ENCODE measurements at places on chromosomes 12 and 14.

- no peak for DNase-seq
Measured at GRCh38 chr12:48160807-48161206, 3.5 kb upstream of the ASB8 start.

- DNase-seq: no peak
Measured at GRCh38 chr14:90698379-90698869, 117.8 kb downstream of the TTC7B start.

GRCh38 chr14:105737504-105738246 lies 211.3 kb downstream of the TMEM121 start:
- DNase-seq: no peak

GRCh38 chr12:116336542-116337065 lies 59.1 kb upstream of the MED13L start:
- peak; percentile 32 for DNase-seq

DNA sequence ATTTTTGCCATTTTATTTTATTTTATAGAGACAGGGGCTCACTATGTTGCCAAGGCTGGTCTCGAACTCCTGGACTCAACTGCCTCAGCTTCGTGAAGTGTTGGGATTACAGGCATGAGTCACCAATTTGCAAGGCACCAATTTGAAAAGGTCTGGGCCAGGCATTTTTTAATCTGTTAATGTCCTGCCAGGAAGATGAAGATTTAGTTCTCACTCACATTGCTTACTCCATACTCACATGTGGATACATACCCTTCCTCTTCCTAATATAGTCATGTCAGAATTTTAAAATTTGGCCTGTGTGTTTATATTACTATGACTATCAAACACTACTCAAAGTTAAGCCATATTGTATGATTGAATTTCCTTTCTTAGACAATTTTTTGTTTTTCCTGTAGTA lies 15.3 kb upstream of the EML1 start:
- DNase-seq: no peak

DNA sequence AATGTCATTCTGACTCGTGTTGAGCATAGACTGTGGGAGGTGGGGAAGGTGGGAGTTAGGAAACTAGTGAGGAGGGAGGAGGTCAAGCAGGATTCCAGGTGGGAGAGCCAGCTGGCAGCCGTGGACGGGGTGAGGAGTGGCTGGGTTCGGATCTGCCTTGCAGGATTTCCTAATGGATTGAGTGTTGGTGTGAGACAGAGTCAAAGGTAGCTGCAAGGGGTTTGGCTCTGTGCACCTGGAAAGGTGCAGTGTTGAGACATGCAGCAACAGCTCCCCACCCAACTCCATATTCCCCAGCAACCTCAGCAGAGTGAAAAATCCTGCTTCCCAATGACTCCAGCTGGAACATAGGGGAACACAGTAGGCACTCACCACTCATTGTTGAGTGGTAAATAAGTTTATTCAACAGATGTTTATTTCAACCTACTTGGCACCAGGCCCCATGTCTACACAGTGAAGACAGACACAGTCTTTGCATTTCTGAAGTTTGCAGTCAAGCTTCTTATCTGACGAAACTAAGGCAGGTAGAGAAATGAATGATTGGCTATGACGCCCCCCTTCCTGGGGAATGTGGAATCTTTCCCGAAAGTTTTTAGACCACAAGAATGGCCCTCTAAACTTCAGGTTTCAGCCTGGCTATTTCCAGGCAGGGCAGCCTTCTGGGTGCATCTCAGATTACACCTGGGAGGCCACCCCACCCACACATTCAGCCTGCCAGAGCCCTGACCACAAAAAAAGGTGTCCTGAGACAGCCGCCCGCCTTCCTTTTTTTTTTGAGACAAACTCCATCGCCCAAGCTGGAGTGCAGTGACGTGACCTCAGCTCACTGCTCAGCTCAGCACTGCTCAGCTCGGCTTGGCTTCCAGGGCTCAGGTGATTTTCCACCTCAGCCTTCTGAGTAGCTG lies 37.9 kb upstream of the PLEKHG6 start:
- no peak for DNase-seq

GRCh38 chr12:123069436-123070266 lies 81.2 kb downstream of the PITPNM2 start:
- DNase-seq: no peak

- DNase-seq: no peak
Measured at GRCh38 chr14:68473794-68474193, 319.1 kb downstream of the ZFP36L1 start.

DNA sequence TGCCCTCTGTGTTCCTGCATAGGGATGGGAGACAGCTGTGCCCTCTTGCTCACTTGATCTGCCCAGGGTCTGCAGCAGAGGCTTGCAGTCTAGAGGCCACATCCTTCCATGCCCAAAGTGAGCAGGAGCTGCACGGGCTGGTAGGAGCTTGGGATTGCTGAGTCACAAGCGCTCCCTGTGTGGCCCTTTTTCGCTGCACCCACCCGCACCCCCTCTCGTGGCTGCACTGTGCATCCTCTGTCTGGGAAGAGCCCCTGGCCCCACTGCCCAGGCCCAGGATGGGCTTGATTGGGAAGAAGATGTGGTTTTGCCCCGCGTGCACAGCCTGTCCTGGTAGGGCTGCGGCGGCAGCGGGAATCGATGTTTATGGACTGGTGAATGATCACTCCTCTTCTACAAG lies 192.4 kb downstream of the TSPAN9 start:
- DNase-seq: no peak

DNA sequence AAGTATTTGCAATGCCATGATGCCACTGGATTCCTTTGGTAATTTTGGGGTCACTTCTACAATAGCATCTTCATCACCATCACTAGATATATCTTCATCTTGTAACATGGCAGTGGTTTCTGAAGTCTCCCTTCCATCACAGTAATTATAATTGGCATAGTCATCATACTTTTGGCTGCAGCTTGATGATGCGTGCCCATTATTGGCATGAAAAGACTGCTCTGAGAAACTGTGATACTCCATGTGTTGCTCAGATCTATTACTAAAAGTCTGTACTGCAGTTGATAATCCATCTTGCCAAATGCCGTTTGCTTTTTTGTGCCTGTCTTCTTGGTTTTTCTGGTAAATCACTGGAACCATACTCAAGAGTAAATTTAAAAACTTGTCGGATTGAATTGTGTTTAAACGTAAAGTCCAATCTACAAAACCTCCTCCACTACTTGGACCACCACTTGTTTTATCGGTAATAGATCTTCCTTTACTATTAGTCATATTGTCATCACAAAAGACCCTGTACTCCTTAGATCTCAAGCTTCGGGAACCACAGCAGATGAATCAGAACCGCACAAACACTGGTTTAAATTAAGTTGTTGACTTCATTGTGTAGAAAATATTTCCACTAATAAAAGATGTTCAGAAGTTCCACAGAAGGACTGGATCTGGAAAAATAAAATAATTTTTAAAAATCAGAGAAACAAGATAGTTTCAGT lies 29.9 kb downstream of the SLC41A2 start:
- DNase-seq: no peak

- DNase-seq: no peak
Measured at GRCh38 chr12:89346741-89347324, 5.5 kb downstream of the DUSP6 start.

DNA sequence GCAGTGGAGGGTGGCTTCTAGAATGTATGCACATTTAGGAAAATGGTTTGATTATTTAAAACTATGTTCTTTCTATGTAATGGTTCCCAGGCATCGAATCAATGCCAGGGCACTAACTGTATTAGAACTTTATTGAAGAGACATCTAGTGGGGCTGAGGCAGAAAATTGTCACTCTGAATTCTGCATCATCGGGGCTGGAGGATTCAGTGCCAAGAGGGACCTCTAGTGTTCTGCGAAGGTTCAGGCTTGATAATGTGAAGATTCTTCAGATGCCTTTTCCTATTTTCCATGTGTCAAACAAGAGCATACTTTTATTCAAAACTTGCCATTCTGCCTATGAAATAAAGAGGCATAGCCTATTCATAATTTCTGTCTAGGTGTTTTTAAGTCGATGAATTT lies 146.3 kb downstream of the CAND1 start:
- DNase-seq: peak; percentile 56

DNA sequence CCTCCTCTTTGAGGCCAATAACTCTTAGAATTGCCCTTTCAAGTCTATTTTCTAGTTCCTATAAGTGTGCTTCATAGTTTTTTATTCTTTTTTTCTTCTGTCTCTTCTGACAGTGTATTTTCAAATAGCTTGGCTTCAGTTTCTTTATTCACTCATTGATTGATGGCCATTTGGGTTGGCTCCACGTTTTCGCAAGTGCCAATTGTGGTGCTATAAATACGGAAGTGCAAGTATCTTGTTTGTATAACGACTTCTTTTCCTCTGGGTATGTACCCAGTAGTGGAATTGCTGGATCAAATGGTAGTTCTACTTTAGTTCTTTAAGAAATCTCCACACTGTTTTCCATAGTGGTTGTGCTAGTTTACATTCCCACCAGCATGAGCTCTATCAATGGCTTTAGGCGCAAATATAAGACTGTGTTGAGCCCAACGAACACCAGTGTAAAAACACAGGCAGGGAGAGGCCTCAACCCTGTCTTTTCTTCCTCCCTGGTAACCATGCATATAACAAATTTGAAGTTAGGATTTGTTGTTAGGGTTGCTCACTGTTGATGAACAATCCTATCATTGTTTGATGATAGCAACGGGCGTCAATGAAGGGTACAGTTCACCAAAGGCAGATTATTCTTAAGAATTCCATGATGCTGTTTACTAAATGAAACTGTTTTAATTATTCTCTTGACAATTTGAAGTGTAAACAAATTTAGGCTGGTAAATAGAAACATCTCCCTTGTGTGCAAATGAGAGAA lies 13.3 kb upstream of the LMNTD1 start:
- DNase-seq: no peak

DNA sequence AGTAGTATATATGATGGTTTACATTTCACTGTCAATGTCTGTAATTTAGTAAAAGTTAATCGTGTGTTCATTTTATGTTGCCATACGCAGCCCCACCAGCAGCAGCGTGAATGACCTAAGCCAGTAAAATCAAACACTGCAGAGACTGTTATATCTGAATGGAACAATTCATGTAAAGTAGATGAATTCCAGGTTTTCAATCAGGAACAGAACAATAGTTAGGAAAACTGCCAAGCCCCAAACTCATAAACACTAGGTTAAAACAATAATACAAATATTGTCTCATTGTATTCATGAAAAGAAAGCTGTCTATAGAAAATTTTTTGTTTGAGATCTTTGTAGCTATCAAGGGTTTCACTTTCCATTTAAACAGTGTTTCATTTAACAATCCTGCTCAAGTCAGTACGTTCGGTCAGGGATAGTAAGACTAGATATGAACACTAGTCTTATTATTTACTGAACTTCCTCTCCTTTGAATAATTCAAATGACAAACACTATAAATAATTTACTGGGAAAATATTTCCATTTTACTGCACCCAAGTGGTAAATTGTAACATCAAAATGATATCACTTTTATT lies 256.8 kb upstream of the FLRT2 start:
- peak; percentile 62 for DNase-seq

GRCh38 chr12:19190292-19191031 lies 60.9 kb downstream of the PLEKHA5 start:
- DNase-seq: no peak

DNA sequence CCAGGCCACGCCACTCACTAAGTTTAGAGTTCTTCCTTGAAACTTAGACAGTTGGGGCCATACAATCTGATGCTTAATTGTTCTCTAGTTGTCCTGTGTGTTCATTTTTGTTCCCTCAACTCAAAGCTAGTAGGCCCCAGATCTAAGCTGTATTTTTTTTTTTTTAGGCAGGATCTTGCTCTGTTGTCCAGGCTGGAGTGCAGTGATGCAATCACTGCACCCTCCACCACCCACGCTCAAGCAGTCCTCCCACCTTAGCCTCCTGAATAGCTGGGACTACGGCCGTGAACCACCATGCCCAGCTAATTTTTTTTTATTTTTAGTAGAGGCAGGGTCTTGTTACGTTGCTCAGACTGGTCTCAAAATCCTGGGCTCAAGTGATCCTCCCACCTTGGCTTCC lies 7.5 kb downstream of the TNFRSF1A start:
- DNase-seq: no peak

- DNase-seq: no peak
Measured at GRCh38 chr12:5567016-5567725, 135.3 kb downstream of the NTF3 start.

GRCh38 chr14:68772761-68773381 lies 20.0 kb downstream of the ZFP36L1 start:
- DNase-seq: no peak

- DNase-seq: no peak
Measured at GRCh38 chr12:116071555-116072230, 205.8 kb downstream of the MED13L start.

- DNase-seq: peak; percentile 31
Measured at GRCh38 chr12:57218030-57218853, 1.6 kb downstream of the NXPH4 start.
